ENCODE measurements at places on chromosomes 12 and 14.
A peak's percentile ranks its signal among the peaks of the same experiment; 100 is the strongest.

- no peak overlapping the region for H3K4me3 ChIP-seq
- DNase-seq = no peak
- H3K36me3 ChIP-seq = no peaks in the 10 kb centered on the region
- H3K27me3 ChIP-seq = no peaks in the 10 kb centered on the region
- H3K4me1 ChIP-seq = no peaks in the 10 kb centered on the region
Observed at GRCh38 chr12:15931590-15932053, 20.5 kb downstream of the DERA start.

GRCh38 chr14:78103271-78103670 lies 66.9 kb upstream of the NRXN3 start:
- no peaks in the 10 kb centered on the region for H3K4me1 ChIP-seq
- no peaks in the 10 kb centered on the region for H3K36me3 ChIP-seq
- DNase-seq = no peak
- H3K27ac ChIP-seq = no peak overlapping the region
- no peak overlapping the region for H3K4me3 ChIP-seq

DNA sequence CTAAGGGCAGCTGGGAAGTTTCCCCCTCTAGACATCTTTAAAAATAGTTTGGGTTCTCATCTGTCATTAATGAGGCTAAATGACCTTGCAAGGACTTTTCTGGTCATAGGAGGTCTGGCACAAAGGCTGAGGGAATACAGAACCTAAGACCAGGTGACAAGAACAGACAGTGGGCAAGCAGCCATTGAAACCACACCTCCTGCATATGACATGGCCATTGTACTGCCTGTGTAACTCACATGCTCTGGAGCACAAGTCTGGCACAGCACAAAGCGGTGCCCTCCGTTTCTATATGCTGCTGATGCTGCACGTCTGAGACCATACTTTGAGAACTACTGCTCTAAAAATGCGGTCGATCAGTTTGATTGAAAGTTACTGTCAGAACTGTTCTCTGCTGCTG lies 143.3 kb downstream of the APAF1 start:
- no peak for DNase-seq
- H3K27ac ChIP-seq = no peak overlapping the region
- no peak overlapping the region for H3K4me3 ChIP-seq
- no peaks in the 10 kb centered on the region for H3K36me3 ChIP-seq

DNA sequence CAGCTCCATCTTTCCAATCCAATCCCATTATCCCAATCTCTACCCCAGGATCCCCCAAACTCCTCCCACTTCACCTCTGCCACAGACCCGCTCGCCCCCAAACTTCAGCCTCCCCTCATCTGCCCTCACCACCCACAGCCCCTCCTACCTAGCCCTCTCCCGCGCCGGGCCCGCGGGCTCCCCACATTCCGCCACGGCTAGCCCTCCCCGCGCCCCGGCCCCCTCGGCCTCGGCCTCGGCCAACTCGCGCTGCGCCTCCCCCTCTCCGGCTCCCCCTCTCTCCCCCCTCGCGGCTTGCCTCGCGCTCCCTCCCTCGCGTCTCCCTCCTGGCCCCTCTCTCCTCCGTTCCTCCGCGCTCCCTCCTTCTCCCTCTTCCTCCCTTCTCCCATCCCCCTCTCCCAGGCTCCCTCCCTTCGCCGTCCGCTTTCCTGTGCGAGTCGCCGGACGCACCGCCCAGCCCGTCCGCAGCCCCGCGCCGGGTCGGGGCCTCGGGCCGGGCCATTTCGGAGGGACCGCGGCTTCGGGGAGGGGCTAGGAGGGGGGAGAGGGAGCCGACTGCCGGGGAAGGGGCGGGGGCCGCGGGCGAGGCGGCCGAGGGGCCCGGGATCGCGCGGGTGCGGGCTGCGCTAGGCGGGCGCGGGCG lies at the start of gene ATN1:
Gene ATN1 (plus strand): TSS at position 581 of the 643 bp plus-strand sequence. CDS start 6,043 bp downstream, outside the sequence.
- peaks cover 36% of the 10 kb centered on the region for H3K4me1 ChIP-seq
- no peaks in the 10 kb centered on the region for H3K27me3 ChIP-seq
- DNase-seq = no peak

DNA sequence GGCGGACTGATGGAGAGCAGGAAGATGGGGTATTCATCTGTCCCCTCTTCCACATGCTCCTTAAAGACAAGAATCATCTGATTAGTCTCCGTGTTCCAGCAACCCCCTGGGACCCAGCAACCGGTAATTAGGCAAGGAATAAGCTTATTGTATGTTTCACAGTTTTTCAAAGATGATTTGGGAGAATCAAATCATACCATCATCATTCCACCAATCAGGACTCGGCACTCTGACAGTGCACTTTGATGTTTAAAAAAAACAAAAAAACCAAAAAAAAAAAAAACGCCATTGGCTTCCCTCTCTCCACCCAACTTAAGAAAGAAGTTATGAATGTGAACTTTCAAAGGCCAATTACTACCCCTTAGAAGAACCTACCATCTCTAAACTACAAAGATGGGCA lies 1.3 kb upstream of the DYNC1H1 start:
- peaks cover 9% of the 10 kb centered on the region for H3K4me1 ChIP-seq
- no peaks in the 10 kb centered on the region for H3K36me3 ChIP-seq
- H3K27me3 ChIP-seq = no peaks in the 10 kb centered on the region

DNA sequence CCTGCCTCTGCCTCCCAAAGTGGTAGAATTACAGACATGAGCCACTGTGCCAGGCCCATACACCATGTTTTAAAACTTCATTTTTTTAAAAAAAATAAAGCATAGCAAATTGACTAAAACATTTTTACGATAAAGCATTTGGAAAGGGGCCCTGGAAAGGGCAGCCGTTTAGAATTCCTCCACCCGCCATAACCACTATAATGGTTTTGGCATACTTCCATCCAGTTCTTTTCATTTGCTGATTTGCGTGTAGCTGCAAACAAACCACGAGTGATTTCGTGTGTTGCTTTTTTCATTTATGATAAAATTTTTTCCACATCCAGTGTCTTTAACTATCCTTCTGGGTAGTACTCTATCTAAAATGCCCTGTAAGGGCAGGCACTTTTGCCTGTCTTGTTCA lies 91.8 kb upstream of the RIN3 start:
- H3K4me1 ChIP-seq = no peaks in the 10 kb centered on the region
- no peaks in the 10 kb centered on the region for H3K36me3 ChIP-seq
- H3K27ac ChIP-seq = no peak overlapping the region
- DNase-seq = no peak
- H3K4me3 ChIP-seq = no peak overlapping the region

GRCh38 chr12:46210873-46211439 lies 57.9 kb downstream of the SLC38A1 start:
- H3K4me3 ChIP-seq = no peak overlapping the region
- no peak overlapping the region for H3K27ac ChIP-seq
- no peaks in the 10 kb centered on the region for H3K27me3 ChIP-seq

- no peak for DNase-seq
- no peak overlapping the region for H3K27ac ChIP-seq
- H3K4me1 ChIP-seq = no peaks in the 10 kb centered on the region
- H3K4me3 ChIP-seq = no peak overlapping the region
- H3K36me3 ChIP-seq = no peaks in the 10 kb centered on the region
Observed at GRCh38 chr12:115337693-115338543, 653.9 kb upstream of the TBX3 start.

GRCh38 chr12:29147731-29148595 lies 1.1 kb upstream of the FAR2 start:
- peaks cover 3% of the 10 kb centered on the region for H3K4me1 ChIP-seq
- 0 out of 2 replicates have a peak overlapping the region, but pooled peaks have one; percentile 0 for H3K27ac ChIP-seq
- peak overlapping the region; percentile 58 for H3K4me3 ChIP-seq
- DNase-seq = no peak
- peaks cover 10% of the 10 kb centered on the region for H3K27me3 ChIP-seq

- H3K27ac ChIP-seq = no peak overlapping the region
- H3K4me1 ChIP-seq = no peaks in the 10 kb centered on the region
- H3K27me3 ChIP-seq = no peaks in the 10 kb centered on the region
- DNase-seq = no peak
- H3K4me3 ChIP-seq = no peak overlapping the region
- no peaks in the 10 kb centered on the region for H3K36me3 ChIP-seq
Observed at GRCh38 chr12:29281371-29282005, 99.5 kb downstream of the ERGIC2 start.

DNA sequence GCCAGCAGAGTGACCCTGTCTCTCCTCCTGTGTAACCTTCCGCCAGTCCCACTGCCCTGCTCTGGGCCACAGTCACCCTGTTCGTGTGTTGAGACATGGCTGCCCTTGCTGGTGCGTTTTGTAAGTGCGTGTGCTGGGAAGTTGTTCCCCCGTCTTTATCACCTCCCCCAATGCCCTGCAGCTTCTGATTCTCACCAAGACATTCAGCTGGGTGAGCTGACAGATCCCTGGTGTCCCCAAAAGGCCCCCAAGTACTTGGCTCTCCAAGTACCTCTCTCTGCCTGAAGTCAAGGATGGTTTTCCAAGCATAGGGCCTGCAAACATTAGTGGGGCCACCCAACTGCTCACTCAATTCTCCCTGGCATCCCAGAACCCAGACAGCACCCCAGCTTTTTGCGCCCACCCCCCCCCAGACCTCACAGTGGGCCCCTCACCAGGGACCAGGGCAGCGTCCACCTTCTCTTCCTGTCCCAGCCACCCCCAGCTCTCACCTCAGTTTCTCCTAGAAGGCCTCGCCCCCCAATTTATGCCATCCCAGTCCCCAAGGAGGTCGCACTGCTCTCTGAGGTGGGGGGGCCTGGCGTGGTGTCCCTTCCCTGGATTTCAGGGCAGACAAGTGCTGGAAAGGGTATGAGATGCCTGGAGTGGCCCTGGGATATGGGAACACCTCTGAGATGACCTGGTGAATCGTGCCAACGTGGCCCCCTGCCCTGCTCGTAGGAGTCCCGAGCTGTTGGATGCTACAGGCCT lies 51.8 kb upstream of the EML1 start:
- no peaks in the 10 kb centered on the region for H3K36me3 ChIP-seq
- H3K4me1 ChIP-seq = peaks cover 20% of the 10 kb centered on the region
- H3K4me3 ChIP-seq = no peak overlapping the region
- no peak overlapping the region for H3K27ac ChIP-seq
- no peaks in the 10 kb centered on the region for H3K27me3 ChIP-seq

All from Panc1 (cell line).